ENCODE measurements at places on chromosomes 3 and 15.

DNA sequence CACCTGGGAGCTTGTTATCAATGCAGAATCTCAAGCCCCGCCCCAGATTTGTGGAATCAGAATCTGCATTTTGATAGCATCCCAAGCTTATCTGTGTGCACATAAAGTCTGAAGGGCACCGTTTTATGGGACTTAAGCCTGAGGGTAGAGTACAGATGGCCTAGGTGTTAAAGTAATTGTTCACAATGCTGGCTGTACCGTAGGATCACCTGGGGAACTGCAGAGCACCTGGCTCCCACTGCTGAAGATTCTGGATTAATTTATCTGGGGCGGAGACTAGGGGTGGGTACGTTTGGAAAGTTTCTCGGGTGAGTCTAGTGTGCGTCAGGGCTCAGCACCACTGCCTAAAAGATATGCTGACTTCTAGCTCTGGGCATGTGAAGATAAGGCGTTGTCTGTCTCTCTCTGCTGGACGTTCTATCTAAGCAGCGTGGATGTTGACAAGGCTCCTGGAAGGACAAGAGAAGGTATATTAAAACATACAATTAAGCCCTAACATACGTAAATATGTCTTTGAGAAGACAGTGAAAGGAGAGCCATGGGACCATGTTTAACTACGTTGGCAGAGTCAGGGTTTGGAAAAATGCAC, 63.2 kb upstream of the RASGRP1 start:
- DNase-seq: no peak

DNA sequence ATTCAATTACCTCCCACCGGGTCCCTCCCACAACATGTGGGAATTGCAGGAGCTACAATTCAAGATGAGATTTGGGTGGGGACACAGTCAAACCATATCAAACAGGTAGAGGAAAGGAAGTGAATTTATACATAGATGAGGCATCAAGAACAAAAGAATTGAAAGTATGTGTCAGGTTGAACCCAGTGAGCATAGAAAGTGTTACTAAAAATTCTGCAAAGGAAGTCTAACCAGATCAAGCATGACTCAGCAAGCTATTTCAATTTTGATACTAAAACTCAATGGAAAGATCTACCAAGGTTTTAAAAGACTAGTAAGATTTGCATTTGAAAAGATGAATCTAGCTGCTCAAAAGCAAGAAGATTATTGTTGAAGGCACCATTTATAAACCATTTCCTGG, 323.0 kb downstream of the ROBO2 start:
- no peak for DNase-seq

DNA sequence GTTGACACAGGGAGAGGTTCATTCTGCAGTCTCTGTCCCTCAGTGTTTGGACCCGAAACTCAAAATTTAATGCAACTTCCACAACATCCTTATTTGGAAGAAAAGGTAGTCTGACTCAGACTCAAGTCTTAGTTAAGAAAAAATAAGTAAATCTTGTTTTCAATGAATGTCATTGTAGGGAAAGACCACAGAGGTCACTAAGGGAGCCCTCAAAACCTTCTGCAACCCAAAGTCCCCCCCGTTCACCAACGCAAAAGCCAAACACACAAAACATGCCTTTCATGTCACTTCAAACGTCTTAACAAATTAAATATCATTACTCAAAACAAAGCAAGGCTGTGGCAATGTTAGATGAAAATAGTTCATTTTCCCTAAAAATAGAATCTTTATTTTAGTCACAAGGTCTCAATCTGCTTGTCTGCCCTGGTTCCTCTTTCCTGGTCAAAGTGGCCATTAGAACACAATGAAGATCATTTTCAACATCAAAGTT, 20.9 kb upstream of the SSUH2 start:
- no peak for DNase-seq

DNA sequence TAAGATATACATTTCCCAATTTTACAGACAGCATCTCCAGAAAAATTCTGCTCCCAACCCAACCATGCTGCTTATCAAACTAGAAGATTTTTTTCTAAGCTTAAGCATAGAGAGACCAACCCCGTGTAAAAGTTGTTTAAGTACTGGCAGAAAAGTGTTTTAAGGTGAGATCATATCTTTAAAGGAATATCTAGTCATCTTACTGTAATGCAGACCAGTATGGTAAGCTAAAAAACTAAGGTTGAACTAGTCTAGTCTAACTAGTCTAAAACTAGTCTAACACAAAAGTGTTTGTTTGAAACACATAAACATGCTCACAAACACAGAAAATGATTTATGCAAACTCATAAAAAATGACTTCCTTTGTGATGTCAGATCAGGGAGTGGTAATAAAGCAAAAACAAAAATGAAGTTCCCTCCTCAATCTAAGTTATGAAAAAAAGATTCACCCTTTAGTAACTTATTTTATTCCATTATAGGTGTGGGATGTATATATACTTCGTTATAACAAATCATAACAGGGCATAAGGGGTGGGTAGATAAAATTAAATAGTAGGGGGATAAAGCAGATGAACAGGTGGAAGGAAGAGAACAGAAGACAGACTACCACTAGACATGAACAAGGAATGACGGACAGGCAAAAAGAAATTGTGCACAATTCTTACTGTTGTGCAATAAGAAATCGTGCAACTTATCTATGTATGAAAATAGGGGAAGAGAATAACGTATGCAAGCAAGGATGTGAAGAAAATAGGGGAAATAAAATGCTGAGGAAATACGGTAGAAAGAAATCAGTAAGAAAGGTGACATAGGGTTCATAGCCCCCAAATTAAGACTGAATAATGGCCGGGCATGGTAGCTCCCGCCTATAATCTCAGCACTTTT, 10.0 kb downstream of the MYO5A start:
- no peak for DNase-seq

DNA sequence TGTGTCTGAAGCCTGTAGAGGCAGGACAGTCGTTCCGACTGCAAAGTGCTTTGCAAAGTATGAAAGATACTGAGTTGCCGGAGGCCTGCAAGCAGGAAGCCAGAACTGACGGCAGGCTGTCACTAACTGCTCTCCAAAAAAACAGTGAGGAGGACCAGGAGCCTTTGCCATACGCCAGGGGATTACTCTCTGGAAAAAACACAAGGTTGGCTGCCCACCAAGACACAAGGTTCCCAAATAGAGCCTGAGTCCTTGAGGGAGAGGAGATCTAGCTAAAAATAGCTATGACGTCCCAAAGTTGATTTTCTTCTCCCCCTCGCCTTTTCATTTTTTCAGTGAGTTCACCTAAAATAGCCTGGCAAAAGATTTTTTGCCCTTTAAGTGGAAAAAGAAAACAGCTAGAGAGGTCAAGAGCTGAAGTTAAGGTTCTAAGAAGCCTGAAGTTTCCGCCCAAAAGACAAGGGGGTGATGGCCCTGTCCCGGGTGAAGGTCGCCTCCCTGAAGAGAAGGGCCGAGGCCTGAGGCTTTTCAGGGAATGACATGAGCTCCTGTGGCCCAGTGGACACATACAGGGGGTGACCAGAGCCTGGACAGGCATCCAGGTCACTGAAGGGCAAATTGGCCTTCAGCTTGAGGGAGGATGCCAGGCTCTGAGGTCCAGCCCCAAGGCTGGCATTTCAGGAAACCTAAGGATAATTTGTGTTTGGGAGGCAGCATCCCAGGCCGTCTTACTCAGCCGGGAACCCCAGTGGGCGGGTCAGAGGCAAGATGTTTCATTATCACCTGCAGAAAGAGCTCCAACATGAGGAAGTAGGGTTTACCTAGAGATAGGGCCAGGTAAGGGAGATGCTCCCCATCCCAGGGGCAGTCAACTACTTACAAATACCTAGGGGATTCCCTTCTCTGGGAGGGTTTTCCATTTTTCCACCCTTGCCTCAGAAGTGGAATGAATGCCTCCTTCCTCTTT, 44.9 kb upstream of the DGKG start:
- no peak for DNase-seq

DNA sequence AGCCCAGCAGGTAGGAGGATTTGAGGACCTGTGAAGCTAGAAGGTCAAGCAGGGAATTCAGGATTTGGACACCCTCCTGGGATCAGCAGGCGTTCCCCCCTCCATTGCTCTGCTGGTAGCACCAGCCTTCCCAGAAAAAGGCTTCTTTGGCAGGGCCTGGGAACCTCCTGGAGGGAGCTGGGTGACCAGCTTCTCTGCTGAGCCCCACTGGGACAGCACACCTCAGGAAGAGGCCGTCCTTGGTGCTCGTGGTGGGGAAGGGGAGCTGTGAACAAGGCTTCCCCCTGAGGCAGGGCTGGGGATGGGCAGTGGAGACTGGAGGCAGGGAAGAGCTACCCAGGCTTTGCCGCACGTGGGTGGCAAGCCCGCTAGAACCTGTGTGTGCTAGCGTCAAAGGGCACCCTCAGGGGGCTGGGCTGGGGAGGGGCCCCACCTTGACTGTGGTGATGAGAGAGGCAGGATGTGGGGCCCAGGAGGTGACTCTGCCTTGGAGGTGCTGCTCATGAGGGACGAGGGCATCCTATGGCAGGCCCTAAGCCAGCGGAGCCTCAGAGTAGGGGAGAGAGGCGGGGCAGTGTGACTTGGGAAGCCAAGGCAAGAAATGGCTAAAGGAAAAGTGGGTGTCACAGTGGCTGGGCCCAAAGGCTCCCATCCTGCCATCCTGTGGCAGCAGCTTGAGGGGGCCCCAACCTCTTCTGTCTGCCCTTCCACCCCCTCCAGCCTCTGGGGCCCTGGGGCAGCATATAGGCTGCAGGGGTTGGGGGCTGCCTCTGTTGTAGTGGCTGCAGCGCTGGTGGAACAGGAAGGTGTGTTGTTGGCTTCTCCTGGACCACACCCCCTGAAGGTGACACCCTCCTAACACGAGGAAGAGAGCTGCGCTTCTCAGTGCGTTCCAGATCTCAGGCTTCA, 20.7 kb downstream of the KLF13 start:
- no peak for DNase-seq

DNA sequence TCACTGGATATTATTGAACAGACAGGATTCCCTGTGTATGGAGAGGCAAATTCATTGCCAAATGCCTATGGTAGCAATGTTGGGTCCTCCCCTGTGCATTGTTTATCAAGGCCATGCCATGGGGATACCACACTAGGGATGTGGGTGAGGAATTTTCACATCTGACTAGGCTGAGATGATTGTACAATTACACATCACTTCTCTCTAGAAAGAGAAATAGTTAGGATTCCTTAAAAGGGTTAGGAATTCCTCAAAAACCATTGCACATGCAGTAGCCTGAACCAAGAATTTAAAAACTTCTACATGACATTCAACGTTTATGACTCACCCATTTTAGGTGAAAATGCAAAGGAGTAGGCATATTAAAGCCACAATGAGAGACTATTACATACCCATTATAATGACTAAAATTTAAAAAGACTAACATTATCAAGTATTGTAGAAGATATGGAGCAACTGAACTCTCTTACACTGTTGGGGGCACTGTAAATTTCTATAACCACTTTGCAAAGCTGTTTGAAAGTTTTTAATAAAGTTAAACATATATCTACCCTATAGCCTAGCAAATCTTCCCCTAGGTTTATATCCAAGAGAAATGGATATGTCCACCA, 175.9 kb downstream of the THRB start:
- no peak for DNase-seq

GRCh38 chr3:187000711-187001151, 70.4 kb downstream of the ST6GAL1 start:
- no peak for DNase-seq

DNA sequence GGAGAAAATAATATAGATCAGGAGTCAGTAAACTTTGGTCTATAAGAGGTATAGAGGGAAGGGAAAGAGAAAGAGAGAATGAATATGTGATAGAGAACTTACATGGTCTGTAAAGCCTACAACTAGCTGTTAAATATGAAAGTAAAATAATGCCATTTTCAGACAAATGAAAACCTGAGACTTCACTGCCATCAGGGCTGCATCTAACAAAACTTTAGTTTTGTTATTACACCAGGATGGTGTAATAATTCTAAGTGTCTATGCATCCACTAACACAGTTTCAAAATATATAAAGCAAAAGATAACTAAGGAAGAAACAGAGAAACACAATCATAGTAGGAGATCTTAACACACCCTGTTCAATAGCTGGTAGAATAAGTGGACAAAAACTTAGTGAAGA, 217.7 kb downstream of the KLF13 start:
- no peak for DNase-seq

DNA sequence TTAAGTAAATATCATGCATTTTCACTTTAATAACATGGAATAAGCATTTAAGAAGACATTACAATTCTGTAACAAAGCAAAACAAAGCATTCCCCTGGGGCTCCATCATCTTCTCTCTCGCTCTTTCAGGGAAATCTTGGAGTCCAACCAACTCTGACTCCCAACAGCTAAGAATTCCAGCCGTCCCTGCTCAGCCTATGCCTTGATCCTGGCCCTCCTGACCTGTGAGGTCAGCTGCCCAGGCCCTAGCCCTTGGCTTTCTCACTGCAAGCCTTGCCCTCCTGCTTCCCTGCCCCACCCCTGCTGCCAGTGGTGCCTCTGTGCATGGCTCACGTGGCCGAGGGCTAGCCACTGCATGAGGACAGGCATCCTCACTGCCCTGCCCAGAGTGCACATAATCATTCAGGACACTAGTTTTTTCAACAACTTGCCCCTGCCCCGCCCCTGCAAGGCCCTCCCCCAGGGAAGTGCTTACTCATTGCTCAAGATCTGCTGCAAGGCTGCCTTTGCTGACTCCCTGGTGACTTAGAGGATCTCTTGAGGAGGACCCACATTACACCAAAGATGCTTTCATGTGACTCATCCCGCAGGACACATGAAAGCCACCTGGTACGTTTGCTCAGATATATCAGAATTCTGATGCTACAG, 37.6 kb downstream of the MTMR10 start:
- DNase-seq: no peak

DNA sequence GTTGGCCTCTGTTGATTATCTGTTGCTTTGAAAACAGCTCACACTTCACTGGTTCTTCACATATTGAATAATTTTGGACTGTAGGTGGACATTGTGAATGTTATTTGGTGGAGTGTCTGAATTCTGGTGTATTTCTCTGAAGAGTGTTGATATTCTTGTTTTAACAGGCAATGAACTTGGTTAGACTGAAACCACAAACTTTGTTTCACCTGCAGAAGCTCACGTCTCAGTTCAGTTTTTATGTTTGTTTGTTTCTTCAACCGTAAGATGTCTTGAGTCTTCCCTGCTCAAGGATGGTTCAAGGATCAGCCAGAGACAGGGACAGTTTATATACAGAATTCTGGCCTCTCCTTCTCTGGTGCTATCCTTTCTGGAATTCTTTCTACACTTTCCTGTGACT, 43.6 kb downstream of the C3orf20 start:
- no peak for DNase-seq

GRCh38 chr3:41819236-41819635, 142.7 kb downstream of the ULK4 start:
- DNase-seq: no peak

- no peak for DNase-seq
Observed at GRCh38 chr3:184745526-184745925, 33.7 kb upstream of the MAGEF1 start.

- DNase-seq: no peak
Observed at GRCh38 chr3:108328821-108329486, 32.6 kb downstream of the HHLA2 start.
